ENCODE measurements at places on chromosomes 1 and 21. TPM values are rescaled to one million over a fixed set of nuclear protein-coding genes. Genes with fewer than 3 reads are reported as not detected.

The RGS1 gene
- not detected for total RNA-seq

The CELA3B gene
- not detected for total RNA-seq

The SLC2A5 gene
- total RNA-seq = under 0.01 TPM

The PLPP3 gene
- 4.8 TPM for total RNA-seq

The SHE gene
- total RNA-seq = 0.24 TPM

The PLA2G4A gene
- 9.2 TPM for total RNA-seq

The NPL gene
- total RNA-seq = 2.9 TPM
